BE2C (cell line): ENCODE measurements at places on chromosomes 13 and 19.

DNA sequence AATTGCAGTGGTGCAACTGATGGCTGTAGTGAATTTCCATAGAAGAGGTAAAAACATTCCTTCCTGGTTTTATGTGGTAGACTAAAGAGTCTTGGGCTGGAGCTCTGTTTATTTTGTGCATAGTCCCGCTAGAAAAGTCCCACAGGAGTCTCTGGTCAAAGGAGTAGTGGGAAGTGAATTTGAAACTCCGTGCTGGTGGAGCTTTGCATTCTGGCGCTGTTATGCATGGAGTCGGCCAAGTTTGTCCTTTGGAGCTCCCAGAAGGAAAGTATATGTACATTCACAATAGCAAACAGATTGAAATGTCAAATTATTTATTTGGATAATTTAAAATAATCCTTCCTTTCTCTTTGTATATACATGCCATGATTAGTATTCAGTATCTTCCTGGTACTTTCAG is 296.5 kb downstream of the LMO7 start:
- DNase-seq: no peak

GRCh38 chr19:33794683-33795369 is 1.8 kb upstream of the KCTD15 start:
- DNase-seq: no peak

- DNase-seq: no peak
These were observed 19.6 kb downstream of the LILRB4 start for GRCh38 chr19:54682306-54682856.

DNA sequence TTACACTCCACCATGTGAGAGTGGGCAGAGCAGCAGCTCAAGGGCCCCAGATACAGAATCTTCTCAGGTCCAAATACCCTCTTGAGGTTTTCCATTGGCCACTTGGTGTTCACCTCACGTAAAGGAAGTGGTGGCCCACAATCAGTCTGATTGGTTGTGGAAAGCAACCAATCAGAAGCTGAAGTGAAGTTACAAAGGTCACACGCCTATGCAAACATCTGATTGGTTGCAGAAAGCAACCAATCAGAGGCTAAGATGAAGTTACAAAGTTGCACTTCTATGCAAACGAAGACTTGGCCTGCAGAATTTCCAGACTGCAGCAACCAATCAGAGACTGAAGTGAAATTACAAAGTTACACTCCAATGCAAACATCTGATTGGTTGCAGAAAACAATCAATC is 14.3 kb upstream of the TM9SF2 start:
- DNase-seq: no peak

DNA sequence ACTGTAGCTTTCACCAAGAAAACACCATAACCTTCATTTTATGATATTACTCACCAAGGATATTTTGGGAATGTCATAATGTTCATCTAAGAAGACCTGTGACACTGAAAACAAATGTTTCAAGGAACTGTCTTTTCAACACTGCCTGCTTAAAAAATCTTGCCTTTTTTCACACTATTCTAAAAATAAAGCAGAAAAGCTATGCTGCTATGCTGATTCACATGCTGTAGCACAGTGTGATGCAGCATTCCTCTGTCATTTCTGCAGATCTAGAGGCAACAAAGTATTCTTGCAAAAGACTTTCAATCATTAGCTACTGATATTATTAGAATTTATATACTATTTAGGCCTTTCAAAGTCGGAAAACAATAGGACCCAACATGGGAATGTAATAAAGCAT is 525.7 kb downstream of the UQCRFS1 start:
- no peak for DNase-seq

DNA sequence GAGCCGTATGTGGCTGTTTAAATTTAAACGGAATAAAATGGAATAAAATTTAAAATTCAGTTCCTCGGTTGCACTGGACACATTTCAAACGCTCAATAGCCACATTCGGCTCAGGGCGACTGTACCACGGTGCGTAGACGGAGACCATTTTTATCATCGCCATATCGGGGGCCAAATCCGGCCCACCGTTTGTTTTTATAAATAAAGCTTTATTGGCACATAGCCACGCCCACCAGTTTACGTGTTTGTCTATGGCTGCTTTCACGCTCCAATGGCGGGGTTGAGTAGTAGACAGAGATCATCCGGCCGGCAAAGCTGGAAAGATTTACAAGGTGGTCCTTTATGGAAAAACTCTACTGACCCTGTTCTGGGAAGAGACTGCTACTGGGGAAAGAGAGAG is 33.0 kb downstream of the PTPRS start:
- DNase-seq: no peak
